ENCODE measurements at places on chromosomes 13 and 19. TPM values are rescaled to one million over a fixed set of nuclear protein-coding genes. Genes with fewer than 3 reads are reported as not detected.

- DNase-seq: no peak
Measured at GRCh38 chr13:30607908-30608307, 9.8 kb upstream of the USPL1 start.

DNA sequence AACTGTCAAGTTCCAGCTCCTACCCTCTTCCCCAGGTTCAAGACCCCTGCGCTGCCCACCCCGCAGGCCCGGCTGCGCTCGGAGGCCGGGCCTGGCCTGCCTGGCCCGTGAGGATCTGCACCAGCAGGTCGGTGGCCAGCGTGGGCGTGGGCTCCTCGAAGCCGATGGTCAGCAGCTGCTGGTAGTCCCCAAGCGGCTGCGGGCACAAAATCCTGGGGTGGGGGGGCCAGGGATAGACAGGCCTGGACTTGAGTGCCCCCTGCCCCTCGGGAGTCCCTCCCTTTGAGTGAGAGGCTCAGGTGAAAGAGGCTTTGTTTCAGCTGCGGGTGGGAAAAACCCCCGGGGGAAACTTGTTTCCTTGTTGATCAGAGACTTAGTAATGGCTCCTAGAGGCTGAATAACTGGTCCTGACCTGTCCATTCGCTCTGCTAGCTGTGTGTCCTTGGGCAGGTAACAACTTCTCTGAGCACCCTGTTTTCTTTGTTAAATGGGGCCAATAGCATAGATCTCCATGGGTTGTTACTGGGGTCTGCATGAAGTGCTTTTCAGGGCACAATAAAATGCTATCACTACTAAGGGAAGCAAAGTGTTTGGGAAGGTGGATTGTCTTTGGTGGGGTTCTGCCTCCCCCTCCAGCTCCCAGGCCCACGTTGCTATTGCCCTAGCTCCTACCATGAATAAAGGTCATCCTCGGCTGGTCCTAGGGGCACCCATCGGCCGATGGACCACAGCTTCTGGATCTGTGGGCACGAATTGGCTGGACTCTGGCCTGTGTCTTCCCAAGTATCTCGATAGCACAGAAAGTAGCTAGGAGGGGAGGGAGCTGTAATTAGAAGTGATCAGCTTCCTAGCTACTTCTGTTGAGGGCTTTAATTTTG lies 3.5 kb downstream of the C19orf67 start:
- peak; percentile 79 for DNase-seq

DNA sequence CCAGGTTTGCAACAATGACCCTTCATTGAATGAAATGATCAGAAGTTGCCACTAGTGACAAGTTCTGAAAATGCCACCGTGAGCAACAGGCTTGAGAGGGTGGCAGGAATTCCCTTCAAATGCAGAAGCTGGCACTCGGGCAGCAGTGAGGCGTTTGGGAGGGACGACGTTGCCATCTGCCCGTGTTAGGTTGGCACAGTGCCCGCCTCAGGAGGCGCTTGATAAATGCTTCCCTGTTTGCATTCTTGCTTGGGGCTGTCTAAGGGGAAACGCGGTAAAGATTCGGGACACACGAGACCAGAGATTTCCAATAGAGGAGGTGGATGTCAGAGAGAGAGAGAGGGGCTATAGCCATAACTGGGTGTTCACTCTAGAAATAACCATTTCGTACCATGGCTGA lies 101.9 kb downstream of the TEX29 start:
- DNase-seq: no peak

DNA sequence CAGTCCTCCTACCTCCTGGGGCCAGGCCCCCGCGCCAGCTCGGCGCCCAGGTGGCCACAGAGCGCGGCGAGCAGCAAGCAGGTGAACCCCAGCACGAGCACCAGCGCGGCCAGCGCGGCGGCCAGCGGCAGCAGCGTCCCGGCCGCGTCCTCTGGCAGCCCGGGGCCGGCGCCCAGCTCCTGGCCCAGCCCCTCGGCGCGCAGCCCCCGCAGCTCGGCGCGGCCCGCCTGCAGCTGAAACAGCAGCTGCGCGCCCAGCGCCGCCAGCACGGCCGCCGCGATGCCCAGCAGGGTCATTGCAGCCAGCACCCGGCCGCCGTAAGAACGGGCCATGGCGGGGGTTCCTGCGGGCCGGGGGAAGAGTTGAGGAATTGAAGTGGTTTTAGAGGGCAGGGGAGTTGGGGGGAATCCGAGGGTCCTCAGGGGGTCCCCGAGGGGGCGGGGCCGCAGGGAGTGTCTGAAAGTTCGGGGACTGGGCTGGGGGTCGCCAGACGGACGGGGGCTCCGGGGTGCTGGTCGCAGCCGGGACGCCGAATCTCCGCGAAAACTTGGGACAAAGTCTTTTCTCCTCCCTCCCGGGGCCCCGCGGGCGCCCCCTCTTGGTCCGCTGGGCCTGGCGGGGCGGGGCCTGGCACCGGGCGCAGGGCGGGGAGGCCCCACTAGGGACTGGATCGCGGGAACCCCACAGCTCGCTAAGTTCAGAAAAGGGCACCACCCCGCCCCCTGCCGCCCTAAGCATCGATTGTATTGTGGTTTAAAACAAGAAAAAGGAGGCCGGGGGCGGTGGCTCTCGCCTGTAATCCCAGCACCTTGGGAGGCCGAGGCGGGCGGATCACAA lies at the start of gene TMEM221:
TMEM221 (minus strand) TSS at position 538 of the 837 bp plus-strand sequence; CDS start at position 332, 206 bp downstream.
- DNase-seq: no peak

DNA sequence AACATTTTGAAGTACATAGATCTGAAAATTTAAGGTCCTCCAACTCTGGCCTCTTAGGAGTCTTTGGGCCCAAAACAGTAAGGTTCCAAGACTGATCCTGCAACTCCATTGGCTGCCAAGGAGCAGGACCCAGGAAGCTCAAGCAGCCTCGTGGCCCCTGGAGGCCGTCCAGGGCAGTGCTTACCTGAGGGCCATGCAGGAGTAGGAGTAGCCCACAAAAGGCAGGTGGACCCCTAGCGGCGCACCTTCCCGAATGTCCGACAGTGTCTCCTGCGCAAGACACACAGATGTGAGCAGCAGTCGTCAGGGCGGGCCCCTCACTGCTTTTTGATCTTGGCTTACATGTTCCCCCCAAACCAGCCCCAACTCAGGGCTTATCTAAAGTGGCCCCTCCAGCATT lies 5.7 kb upstream of the SIX5 start:
- DNase-seq: no peak

SGCG gene
- 0.55 TPM for total RNA-seq

GRCh38 chr19:33406521-33407139 lies 33.1 kb downstream of the CEBPG start:
- DNase-seq: peak; percentile 80

IL17D gene
- total RNA-seq: 3.9 TPM

DNA sequence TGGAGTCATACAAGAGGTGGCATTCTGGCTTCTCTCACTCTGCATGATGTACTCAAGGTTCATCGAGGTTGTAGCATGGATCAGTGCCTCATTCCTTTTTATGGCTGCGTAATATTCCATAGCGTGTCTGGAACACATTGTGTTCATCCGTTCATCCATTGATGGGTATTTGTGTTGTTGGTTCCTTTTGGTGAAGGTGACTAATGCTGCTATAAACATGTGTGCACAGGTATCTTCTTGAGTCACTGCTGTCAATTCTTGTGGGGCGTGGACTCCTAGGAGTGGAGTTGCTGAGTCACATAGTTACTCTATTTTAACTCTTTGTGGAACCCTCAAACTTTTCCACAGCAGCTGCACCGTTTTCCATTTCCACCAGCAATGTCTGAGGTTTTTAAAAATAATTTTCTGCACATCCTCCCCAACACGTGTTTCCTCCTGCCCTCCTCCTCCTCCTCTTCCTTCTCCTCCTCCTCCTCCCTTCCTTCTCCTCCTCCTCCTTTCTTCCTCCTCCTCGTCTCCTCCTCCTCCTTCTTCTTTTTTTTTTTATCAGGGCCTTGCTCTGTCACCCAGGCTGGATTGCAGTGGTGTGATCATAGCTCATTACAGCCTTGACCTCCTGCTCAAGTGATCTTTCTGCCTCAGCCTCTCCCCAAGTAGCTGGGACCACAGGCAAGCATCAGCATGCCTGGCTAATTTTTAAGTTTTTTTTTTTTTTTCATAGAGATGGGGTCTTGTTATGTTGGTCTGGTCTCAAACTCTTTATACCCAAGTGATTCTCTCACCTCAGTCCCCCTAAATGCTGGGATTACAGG lies 2.0 kb upstream of the TMEM221 start:
- DNase-seq: no peak

- DNase-seq: peak; percentile 89
Measured at GRCh38 chr19:3968556-3969434, 2.1 kb downstream of the DAPK3 start.

- no peak for DNase-seq
Measured at GRCh38 chr19:16885166-16885565, 3.6 kb upstream of the F2RL3 start.

DNA sequence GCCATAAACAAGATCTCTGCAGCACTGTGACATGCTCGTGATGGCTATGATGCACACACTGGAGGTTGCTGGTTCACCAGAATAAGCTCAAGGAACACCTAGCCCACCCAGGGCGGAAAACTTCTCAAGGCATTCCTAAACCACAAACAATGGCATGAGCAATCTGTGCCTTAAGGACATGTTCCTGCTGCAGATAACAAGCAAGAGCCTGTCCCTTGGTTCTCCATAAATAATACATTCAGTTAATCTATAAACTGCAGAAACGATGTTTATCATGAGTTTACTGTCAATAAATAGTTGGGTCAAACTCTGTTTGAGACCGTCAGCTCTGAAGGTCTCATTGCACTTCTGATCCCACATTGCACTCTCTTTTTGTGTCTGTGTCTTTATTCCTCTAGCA lies 18.6 kb upstream of the ZNF266 start:
- DNase-seq: no peak

GRCh38 chr19:9165261-9165660 lies 13.5 kb upstream of the OR7D2 start:
- DNase-seq: no peak

GRCh38 chr13:110949628-110950027 lies 34.8 kb upstream of the ANKRD10 start:
- DNase-seq: no peak

DNA sequence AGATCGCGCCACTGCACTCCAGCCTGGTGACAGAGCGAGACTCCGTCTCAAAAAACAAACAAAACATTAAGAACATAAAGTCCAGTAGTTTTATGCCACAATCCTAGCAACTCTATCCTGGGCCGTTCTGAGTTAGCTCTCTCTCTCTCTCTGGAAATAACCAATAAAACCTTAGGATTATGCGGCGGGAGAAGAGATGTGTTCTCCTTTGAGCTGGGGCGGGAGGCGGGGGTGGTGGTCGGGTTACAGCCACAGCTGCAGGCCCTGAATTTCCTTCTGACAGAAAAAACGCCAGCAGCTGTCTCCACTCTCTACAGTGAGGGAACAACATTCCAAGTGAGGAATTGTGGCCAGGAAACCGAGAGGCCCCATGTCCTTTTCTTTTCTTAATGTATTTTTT lies 9.1 kb upstream of the PNMA8A start:
- DNase-seq: no peak

GRCh38 chr13:71039440-71039839 lies 827.6 kb downstream of the DACH1 start:
- DNase-seq: no peak

DNA sequence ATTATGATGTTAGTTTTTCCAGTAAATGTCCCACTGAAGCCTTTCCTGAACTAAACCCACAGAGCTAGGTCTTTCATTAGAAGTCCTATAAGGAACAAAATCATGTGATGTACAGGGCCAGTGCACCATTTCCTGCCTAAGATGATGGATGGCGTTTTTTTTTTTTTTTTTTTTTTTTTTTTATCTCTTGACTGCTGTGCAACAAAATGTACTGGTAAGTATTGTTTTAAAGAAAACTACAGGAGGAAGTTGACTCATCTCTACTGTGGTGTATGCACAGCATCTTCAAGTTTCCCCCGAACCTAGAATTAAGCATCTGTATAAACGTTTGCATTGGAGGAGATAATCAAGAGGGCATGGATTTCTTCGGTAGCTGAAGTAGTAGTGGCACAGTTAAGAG lies 197.5 kb downstream of the NBEA start:
- DNase-seq: no peak

DNA sequence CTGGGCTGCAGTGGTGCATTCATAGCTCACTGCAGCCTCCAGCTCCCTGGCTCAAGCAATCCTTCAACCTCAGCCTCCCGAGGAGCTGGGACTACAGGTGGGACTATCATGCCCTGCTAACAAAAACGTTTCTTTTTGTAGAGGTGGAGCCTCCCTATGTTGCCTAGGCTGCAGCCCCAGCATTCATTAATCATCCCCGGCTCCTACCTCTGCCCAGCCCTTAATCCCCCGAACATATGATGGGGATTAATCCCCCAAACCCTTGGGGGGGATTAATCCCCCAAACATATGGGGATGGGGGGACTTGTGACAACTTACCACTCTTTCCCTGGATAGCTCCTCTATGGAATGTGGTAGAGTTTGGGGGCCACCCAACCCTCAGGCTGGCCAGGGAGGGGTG lies 45.9 kb downstream of the SUGP2 start:
- no peak for DNase-seq

GRCh38 chr19:8231073-8231604 lies 22.0 kb downstream of the CERS4 start:
- DNase-seq: no peak

GRCh38 chr19:291006-291521 lies at the start of gene PLPP2:
PLPP2 (minus strand) TSS chr19:291403; CDS start chr19:291336, 67 bp downstream.
- no peak for DNase-seq

DNA sequence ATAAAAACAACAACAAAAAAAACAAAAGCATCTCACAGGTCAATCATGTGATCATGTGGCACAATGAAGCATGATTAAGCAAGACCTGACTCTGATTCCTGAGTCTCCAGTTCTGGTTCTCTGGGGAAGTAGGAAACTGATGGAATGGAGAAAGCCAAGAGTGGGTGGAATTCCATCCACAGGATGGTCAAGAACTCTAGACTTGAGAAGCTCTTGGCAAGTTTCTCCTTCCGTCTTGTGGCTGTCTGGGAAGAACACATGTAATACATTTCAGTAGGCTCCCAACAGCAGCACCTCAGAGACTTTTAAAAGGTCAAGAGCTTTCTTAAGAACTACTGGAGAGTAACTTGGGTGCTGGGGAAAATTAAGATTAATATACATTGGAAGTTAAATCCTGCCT lies 78.6 kb upstream of the TSHZ3 start:
- DNase-seq: no peak

SPTBN4 gene
- total RNA-seq: 2.6 TPM

- DNase-seq: no peak
Measured at GRCh38 chr19:50272263-50272897, 56.8 kb downstream of the KCNC3 start.

ATXN8OS gene
- total RNA-seq: not detected
